ENCODE measurements at places on chromosomes 3 and 15.

DNA sequence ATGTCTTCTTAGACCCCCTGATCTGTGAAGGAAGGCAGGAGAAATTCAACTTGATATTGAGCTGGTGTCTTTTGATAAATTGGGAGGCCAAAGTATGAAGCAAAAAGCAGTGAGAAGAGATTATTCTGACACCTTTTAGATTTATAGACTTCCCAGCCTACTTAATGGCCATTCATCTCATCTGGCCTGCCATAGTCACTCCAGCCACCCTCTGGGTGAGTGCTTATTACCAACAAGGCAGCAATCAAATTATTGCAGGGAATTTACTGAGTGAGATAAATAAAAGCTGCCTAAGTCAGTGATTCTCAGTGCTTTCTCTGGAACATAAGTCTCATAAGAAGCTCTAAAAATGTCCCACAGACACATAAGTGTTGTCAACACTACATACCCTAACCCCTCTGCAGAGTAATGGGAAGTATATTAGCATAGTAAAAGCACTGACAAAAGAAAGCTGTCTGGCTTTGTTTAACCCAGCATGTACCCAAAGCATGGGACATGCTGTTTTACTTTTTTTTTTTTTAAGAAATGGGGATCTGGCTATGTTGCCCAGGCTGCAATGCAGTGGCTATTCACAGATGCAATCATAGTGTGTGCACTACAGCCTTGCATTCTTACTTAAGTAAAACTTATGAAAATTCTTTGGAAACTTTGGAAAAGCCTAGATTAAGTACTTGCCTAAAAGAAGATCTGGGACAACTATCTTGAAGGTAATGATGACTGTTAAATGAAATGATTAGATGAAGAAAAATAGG lies 725.3 kb downstream of the TUSC7 start:
- DNase-seq = no peak

DNA sequence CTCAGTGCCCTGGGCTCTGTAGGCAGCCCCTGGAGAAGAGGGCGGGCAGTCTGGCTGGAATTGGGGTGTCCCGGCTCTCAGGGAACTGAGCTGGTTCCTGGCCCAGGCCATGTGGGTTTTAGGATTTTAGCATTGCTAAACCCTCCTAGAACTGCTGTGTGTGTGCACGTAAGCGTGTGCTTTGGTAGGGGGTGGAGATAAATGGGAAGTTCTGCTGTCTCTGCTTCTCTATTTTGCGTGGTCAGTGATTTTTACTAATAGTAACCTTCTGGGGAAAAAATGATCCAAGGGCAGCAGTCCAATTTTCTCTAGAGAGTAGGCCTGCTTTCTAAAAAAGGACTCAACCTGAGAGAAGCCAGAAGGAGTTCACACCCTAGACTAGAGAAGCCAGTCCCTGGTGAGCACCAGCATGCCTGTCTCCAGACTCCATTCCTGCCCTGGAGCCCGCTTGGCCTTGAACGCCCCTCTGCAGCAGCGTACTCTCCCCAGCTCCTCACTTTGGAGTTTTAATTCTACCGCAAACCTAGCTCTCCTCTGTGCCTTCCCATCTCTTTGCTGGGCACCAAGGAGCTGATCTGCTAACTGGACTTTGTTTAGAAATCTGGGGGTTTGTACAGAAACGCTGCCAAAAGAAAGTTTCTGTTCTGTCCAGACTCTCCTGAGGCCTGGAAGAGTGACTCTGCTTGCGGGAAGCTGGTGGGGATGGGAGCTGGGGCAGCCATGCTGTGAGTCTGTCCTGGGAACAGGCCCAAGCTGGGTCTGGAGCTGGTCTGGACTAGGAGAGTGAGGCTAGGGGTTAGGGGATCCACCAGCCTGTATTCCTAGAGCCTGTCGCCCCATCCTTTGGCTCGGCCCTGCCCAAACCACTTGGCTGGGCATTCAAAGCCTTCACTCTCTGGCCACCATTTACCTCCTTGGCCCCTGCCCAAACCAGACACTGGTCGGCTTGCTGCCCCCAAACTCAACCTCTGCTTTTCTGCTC lies 19.7 kb downstream of the CORO2B start:
- no peak for DNase-seq

DNA sequence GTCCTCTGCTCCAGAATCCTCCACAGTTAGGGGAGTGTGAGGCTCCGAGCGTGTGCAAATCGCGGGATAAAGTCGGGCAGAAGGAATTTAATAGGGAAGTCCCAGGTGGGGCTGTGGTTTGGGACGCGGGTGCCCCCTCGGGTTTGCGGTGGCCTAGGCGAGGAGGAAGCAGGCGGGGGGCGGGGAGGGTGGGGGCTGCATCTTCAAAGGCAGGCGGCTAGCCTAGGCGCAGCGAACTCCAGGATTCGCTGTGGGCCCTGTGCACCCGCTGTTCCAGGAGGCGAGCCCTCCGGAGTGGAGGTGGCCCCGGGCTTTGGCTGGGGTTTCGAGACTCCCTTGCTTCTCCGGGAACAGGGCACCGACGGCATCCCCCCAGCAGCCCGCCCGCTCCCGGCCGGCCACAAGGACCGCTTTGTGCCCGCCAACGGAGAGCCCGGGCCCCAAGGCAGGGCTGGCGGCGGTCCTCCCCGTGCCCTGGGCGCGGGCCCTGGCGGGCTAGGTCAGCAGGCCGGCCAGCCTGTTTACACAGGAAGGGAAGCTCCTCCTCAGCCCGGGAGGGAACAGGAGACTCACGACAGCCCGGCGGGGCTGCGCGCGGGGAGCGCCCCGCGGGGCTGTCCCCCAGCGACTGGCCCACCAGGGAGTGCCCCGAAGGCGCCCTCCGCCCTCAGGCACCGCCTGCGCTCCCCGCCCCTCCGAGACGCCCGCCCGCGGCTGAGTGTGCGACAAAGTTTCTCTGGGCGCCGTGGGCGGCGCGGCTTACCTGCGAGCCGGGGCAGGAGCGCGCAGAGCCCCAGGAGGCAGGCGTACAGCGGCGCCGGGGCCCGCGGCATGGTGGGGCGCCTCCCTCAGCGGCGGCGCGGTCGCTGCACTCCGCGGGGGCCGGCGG lies 753 bp downstream of the ITGB5 start:
- DNase-seq = peak; percentile 43

- no peak for DNase-seq
Measured at GRCh38 chr3:126947429-126947828, 35.5 kb upstream of the PLXNA1 start.

- DNase-seq = no peak
Measured at GRCh38 chr3:143354342-143354741, 234.8 kb downstream of the CHST2 start.

GRCh38 chr3:167437428-167438139 lies 36.3 kb downstream of the SERPINI2 start:
- no peak for DNase-seq
